NCI-H187 treated with DMSO at 0.1 percent for 48 hours (cell line): ENCODE measurements at places on chromosomes 11 and 22.

- no peak for DNase-seq
These were observed 116.1 kb downstream of the CYP2R1 start for GRCh38 chr11:14775897-14776296.

GRCh38 chr22:36323182-36323854 is 64.4 kb downstream of the MYH9 start:
- no peak for DNase-seq

DNA sequence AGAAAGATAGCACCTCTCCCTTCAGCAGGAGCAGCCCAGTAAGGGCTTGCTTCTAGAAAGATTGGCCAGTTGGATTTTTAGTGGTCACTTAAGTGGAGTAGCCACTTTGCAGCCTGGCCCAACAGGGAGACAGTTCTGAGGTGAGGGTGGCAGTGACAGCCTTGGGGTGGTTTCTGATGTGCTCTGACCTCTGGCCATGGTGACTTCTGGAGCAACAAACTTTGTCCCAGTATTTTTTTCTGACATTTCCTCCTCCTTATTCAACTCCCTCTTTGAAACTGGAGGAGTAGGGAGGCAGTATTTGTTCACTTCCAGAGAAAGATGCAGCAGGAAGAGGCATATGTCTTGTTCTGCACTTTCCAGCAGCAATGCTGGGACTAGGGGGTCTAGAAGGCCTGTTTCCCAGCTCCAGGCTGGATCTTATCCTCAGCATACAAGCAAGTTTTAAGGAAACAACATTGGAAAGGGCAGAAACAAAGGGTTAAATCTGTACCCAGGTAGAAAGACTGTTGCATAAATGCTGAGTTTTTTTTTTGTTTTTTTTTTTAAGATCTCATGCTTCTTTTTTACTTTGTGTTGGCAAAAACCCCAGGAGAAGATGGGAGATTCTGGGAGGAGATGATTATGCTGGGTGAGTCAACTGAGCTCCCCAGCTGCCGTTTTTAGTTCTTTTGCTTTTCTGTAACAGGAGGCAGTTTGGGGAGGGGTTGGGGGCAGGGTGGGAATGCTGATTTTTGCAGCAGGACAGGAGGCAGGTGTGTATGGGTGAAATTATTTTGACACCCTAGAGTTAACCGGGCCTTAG is 37.2 kb downstream of the RCOR2 start:
- no peak for DNase-seq

GRCh38 chr11:64305691-64306562 is 603 bp downstream of the ESRRA start:
- no peak for DNase-seq

DNA sequence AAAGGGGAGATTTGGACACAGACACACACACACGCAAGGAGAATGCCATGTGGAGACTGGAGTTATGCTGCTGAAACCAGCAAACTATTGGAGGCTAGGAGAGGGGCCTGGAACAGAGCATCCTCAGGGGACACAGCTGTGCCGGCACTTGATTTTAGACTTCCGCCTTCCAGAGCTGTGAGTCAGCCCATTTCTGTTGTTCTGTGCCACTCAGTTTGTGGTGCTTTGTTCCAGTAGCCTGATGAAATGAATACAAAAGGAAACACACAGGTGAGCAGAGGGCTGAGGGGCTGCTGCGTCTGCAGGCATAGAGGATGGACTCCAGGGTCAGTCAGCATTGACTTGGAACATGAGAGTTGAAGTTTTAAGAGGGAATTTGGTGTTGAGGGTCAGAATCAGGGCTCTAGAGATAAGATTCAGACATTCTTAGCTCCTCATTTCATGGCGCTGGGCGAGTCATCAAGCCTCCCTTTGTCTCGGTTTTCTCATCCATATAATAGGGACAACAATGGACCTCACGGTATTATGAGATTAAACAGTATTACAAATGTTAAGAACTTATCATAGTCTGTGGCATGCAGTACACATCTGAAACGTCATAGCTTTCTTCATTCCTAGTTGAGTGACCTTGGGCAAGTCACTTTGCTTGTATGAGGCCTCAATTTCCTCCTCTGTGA is 191.0 kb downstream of the MIAT start:
- no peak for DNase-seq

DNA sequence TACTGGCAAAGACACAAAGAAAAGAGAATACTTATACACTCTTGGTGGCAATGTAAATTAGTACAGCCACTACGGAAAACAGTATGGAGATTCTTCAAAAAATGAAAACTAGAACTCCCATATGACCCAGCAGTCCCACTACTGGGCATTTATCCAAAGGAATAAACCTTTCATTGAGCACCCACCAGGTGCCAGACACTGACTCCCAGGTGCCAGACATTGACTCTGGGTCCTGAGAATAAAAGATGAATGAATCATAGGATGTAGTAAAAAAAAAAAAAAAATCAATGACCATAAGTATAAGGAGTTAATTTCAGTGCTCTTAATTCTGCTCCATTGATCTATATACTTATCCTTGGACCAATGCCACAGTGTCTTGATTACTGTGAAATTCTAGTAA is 28.2 kb downstream of the HEPHL1 start:
- no peak for DNase-seq

DNA sequence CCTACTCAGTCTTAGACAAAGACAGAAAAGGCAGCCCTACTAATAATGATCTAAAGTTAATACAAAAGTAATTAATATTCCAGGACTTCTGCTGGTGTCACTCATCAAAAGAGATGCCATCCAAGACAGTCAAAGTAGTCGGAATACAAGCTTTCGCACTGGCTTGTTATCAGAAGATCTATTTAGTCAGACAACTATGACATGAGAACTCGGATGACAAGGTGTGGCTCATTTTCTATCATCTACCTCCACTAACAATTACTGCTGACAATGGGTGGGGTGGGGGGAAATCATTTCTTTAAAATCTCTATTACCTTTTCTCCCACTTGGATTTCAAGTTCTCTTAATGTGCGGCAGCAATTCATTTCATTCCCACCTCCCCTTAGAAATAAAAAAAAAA is 56.7 kb downstream of the EFCAB6 start:
- no peak for DNase-seq

GRCh38 chr11:60378354-60378753 is at the start of gene MS4A7:
MS4A7 (plus strand) TSS chr11:60378532; CDS start chr11:60383142, 4,610 bp downstream.
- DNase-seq, result no peak

GRCh38 chr11:6570691-6571427 is 32.6 kb downstream of the RRP8 start:
- DNase-seq, result no peak

DNA sequence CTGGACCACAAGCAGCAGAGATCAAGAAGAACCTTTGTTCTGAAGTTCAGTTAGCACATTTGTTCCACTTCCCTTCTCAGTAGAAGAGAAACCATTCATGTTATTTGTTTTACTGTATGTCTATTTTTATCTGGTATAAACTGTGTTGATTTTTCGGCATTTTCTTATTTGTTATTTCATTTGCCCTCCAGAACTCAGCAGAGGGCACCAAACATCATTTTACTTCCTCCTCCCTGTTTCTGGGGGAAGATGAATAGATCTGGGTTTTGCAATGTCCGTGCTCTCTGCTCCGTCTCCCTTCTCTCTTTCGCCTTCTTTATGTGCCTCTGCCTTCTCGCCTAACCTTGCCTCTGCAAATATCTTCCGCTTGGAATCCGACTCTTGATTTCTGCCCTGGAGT is 366.9 kb downstream of the NTM start:
- DNase-seq, result no peak

GRCh38 chr11:128291835-128292234 is 295.5 kb downstream of the ETS1 start:
- no peak for DNase-seq

- no peak for DNase-seq
These were observed 23.4 kb downstream of the LRP4 start for GRCh38 chr11:46894961-46895360.

DNA sequence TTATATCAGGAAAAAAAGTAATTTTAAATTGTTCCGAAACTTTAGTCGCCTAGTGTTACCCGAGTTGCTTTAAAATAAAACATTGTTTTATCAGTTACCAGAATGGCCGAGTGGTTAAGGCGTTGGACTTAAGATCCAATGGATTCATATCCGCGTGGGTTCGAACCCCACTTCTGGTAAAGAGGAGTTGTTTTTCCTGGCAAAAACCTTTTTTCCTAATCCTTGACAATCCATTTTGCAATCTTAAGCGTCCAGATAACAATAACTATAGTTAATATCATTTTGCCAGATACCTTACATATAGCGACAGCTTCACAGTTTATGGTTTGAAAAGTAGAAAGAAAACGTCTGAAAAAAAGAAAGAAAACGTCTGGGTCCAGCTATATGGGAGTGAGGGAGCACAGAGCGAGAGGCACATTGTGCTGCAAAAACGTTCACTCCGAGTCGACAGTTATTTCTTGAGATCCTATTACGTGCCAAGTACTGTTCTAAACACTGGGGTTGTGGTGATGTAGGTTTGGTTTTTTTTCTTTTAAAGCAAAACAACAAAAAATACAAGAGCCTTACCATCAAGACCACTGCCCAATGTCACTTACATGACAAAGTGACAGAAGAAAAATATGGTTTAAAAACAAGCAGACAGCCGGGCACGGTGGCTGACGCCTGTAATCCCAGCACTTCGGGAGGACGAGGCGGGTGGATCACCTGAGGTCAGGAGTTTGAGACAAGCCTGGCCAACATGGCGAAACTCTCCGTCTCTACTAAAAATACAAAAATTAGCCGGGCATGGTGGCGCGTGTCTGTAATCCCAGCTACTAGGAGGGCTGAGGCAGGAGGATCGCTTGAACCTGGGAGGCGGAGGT is 40.6 kb downstream of the OR4D9 start:
- DNase-seq, result no peak

DNA sequence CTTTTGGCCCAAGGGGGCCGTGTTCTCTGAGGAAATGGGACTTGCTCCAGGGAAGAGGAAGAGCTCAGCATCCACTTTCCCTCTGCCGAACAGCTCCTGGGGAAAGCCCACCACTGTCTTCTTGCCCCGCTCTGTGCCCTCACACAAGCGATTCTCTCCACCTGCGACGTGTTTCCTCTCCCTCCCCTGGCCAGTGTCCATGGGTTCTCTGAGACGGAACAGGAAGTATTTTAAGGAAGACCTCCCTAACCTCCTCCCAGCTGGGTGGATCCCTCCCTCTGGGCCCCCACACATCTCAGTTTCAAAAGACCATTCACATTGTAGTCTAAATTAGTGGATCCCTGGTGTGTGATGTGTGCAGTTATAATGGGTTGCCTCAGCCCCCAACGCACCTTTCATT is 1.6 kb downstream of the TP53AIP1 start:
- DNase-seq, result no peak

DNA sequence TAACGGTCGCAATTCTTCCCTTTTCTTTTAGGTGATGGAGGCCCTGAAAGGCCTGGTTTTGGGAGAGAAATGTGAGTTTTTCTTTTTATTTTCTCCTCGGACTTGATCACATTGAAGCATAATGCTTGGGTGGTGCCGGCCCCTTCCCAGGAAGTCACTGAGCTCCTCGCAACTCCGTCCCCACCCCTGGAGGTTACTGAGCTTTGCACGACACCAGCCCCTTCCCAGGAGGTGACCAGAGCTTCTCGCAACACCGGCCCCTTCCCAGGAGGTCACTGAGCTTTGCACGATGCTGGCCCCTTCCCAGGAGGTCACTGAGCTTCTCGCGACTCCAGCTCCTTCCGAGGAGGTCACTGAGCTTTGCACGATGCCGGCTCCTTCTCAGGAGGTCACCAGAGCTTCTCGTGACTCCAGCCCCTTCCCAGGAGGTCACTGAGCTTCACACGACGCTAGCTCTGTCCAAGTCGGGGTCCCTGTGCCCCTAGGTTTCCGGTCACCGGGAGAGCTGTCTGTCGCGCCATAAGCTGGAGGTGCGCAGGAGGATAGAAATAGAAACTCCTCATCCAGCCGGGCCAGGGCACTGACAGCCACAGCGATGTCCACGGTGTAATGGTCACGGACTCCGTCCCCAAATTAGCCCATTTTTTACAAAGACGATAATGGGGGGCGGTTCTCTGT is 586.4 kb downstream of the BRD1 start:
- DNase-seq, result no peak

- DNase-seq, result no peak
These were observed 155.2 kb downstream of the TRIM29 start for GRCh38 chr11:119982517-119983239.
